ENCODE measurements at places on chromosomes 2 and 18.

GRCh38 chr2:98297817-98298682 is 48.2 kb upstream of the CNGA3 start:
- no peak for DNase-seq

GRCh38 chr2:221095356-221095755 is 476.7 kb downstream of the EPHA4 start:
- no peak for DNase-seq

DNA sequence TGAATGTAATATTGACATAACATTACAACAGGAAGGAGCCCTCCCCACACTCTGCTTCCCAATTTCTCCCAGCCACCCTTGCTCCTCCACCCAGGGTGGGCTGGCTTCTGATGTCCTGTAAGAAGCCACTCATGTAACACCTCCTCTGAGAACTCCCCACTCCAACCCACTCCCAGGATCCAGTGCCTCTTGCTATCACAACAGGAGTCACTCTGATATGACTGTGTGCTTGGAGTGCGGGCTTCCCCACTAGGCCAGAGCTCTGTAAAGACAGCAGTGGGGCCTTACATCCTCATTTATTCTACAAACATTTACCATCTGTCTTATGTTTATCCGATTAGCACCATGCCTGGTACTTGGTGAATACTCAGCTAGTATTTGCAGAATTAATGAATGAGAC is 65.1 kb downstream of the PTGR3 start:
- DNase-seq: no peak

DNA sequence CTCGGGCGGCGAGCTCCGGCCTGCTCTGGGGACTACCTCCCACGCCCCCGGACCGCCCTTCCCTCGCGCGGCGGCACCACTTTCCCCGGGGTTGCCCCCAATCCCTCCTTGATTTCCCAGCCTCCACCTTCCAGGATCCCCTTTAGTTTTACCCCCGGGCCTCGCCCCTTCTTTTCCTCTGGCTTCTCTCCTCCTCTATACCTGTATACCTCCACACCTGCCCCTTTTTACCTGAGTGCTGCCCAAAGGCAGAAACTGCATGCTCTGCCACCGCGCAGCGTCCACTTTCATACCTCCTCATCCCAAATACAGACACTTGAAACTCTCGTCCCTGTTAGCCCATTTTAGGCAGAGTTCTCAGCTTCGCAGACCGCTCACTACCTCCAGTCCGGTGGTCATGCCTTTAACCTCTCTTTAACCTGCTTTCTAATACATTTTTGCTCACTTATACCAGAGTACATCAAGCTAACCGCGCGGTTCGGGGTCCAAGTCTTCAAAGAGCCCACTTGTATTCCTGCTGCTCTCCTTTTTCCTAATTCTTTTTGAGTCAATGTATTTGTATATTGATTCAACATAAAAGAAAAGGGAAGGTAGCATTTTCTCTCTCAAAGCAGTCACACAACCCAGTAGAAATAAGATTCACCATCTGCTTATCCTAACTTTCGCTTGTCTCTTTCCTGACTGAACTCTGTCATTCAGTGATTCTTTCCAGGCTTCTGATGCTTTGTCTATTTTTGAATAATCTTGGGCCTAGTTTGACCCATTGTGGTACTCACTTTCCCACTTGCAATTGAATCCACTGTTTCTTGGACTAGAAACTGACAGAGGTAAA is 901 bp downstream of the SPOPL start:
- no peak for DNase-seq

GRCh38 chr2:236861196-236861875 is 224.4 kb upstream of the COPS8 start:
- no peak for DNase-seq

DNA sequence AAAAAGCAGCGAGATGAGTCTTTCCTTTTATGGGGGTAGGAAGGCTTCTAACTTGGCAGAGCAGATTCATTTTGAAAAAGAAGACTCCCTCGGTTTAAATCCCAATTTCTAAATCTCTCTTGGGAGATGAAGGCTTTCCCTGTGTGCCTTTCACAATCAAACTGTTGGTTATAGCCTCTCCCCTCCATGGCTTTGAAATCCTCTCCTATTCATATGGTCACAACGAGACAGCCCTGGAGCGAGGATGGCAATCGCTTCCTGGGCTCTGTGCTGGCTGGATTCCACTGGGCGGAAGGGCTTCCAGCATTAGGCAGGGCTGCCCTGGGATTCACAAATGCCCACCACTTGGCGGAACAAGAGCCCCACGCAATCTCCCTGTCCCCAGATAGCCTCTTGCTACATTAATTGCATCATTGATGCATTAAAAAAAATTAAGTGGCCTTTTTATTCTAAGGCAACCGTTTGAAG is 1.6 kb downstream of the CAVIN2 start:
- DNase-seq: peak; percentile 53

DNA sequence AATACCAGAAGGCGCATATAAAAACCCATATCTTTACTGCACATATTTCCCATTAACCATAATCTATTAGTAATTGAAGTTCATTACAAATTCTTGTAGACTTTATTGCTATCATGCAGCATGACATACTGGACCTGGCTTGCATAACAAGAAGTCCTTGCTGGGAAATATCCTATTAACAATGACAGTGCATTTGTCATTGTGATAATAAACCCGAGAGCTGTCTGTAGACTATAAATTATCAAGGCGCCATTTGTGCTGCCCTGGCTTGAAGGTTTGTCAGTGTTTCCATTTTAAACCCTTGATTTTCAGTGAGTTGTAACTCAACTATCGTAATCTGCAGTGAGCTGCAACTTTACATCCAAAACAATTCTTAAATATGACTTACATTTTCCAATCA is 59.0 kb downstream of the HNMT start:
- DNase-seq: no peak

- DNase-seq: no peak
Observed at GRCh38 chr2:85342156-85342555, 12.2 kb downstream of the RETSAT start.

- DNase-seq: no peak
Observed at GRCh38 chr2:160096409-160096808, 34.0 kb upstream of the PLA2R1 start.

- no peak for DNase-seq
Observed at GRCh38 chr2:226829721-226830631, 5.9 kb upstream of the RHBDD1 start.

GRCh38 chr2:168678153-168678853 is 124.1 kb upstream of the NOSTRIN start:
- no peak for DNase-seq

GRCh38 chr2:15633043-15633970 is 41.6 kb downstream of the DDX1 start:
- no peak for DNase-seq

- DNase-seq: no peak
Observed at GRCh38 chr2:95052307-95052706, 26.8 kb downstream of the MAL start.

DNA sequence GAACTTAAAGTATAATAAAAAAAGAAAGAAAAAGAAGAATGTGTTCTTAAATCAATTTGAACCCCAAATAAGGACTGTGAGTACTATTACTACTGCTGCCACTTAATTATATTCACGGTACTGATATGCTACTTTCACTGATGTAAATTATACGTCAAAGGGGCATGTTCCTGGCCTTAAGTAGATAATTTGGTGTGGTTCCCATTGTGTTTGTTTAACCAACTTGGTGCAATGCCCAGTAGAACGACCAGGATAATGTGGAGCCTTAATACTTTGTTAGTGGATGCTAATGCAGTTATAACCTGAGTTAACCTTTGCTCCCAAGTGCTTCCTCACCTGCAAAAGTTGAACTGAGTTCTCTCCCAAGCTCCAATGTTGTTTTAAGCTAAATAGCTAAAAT is 142.0 kb downstream of the NR4A2 start:
- no peak for DNase-seq

- peak; percentile 8 for DNase-seq
Observed at GRCh38 chr2:138201286-138201685, 237.0 kb downstream of the HNMT start.

- DNase-seq: no peak
Observed at GRCh38 chr2:159128191-159128590, 158.3 kb downstream of the WDSUB1 start.

DNA sequence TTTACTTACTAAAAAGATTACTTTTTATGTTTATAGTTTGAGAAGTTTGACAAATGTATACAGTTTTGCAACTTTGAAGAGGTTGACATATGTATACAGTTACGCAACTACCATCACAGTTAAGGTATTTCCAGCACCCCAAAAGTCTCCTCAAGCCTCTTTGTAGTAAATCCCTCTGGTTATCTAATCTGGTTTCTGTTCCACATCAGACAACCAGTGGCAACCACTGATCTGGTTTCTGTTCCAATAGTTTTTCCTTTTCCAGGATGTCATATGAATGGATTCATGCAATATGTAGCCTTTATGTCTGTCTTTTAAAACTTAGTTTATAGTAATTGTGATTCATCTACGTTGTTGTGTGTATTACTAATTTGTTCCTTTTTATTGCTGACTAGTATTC is 23.5 kb downstream of the IFIH1 start:
- DNase-seq: no peak

GRCh38 chr2:208491641-208492040 is 85.0 kb downstream of the PTH2R start:
- DNase-seq: no peak

DNA sequence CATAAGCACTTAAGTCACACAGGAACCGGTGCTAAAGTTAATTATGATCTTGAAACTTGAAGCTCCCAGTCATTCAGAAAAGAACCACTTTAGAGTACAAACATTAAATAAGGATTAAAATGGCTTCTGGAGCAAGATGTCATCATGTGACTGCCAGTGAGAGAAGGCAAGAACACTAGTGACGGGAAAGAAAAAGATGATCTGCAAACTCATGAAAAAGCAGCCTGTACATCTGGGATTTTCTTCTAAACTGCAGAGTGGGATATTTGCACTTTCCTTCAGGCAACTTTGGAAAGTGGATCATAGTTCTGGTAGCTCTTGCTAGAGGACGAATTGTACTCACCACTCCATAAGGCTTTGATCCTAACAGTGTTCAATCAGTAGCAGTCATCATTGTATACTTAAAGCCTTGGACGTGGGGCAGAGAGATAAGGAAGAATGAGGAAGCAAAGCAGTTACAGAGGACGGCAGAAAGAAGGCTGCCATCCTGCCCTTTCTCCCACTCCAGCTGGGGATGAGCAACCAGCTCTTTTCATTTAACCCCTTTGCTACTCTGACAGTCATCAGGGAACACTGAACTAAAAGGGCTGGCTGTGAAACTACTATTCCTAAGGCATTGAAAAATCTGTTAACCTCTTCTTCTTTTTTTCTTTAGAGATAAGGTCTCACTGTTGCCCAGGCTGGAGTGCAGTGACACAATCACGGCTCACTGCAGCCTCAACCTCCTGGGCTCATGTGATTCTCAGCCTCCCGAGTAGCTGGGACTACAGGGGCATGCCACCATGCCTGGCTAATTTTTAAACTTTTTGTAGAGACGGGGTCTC is 18.1 kb downstream of the ABHD3 start:
- DNase-seq: peak; percentile 17

DNA sequence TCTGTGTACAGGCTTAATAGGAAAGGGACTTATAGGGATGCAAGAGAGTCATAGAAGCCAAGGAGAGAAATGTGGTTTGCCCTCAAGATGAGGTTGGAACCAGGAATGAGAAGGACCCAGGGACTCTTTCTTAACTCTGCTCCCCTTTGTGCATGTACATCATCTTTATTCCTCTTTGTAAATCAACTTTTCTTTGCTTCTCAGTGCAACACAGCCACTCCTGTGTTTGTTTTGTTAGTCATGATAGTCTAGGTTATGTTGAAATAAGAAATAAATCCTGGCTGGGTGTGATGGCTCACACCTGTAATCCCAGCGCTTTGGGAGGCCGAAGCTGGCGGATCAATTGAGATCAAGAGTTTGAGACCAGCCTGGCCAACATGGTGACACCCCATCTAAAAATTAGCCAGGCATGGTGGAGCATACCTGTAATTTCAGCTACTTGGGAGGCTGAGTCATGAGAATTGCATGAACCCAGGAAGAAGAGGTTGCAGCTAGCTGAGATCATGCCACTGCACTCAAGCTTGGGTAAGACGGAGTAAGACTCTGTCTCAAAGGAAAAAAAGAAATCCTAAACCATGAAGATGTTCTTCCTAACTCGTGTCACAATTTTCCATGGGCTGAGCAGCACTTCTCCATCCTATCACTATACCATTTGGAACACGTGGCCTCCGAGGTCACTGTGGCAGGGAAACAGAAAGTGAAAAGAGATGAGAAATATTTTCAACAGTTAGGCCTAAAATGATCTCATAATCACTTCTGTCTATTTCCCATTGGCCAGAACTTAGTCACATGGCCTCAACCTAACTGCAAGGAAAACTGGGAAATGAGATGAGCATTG is 73.0 kb upstream of the TMEM17 start:
- peak; percentile 51 for DNase-seq

GRCh38 chr2:155377931-155378444 is 679.5 kb downstream of the KCNJ3 start:
- peak; percentile 16 for DNase-seq

DNA sequence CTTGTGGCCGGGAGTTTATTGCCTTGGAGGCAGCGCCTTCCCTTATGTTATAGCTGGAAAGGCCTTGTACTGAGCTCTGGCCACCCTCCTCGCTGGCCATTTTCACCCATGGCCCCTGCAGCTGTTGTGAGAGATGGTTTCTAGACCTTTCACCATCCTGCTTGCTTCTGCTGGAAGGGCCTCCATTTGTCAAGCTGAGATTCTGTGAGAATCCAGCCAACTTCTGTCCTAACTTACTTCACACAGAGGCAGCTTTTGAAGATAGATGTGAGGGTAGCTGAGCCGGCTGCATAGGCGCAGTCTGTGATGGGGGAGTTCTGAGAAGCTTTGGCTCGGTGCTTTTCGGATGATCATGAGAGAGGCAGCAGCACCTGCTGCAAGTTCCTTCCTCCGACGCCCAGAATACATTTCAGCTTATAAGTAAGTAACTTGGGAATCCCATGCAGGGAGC is 8.7 kb downstream of the CTIF start:
- no peak for DNase-seq

GRCh38 chr2:208265371-208265800 is 669 bp upstream of the PIKFYVE start:
- peak; percentile 61 for DNase-seq

DNA sequence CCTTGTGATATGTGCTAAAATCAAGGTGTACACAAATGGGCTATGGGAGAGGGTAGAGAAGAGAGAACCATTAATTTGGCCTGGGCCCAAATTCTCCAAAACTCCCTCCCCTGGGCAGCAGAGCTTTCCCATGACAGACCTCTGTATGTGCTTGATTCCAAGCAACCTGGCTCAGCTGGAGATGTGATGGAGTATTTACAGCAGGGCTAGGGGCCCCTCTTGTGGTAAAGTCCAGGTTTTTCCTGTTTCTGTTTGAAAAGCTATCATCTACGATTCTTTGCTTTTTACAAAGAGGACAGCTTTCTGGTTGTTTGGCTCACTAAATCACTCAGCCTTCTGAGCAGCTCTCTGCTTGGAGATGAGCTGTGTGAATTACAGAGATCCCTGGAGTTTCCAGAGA is 40.3 kb downstream of the KCNS3 start:
- no peak for DNase-seq

GRCh38 chr18:9135912-9136314 is 668 bp upstream of the ANKRD12 start:
- DNase-seq: peak; percentile 30

GRCh38 chr2:217905395-217905794 is 97.4 kb downstream of the TNS1 start:
- DNase-seq: no peak

- peak; percentile 75 for DNase-seq
Observed at GRCh38 chr2:45458909-45459563, 152.0 kb downstream of the SRBD1 start.

All from fibroblast of pulmonary artery (primary cell).